ENCODE measurements at places on chromosomes 2 and 18.

- peak; percentile 47 for DNase-seq
Measured at GRCh38 chr2:199738727-199739412, 112.1 kb downstream of the FTCDNL1 start.

- no peak for DNase-seq
Measured at GRCh38 chr2:70854411-70854810, 18.8 kb upstream of the CD207 start.

- no peak for DNase-seq
Measured at GRCh38 chr2:188285774-188286173, 5.9 kb upstream of the GULP1 start.

DNA sequence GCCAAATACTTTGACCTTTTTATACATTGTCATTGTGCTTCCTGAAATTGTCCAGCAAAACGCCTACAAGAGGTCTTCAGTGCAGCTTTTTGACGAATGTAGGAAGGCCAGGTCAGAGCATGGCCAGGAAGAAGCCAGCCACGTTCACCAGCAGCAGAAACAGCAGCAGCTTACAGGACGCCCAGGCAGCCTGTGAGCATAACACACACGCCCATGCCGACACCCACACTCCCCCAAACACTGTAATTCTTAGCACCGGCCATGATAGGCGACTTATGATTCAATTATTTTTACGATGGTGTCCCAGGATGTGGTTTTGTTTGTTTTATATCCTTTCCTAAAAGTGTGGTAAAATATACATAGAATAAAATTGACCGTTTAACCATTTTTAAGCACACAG lies 249.1 kb upstream of the SALL3 start:
- no peak for DNase-seq

- DNase-seq = no peak
Measured at GRCh38 chr2:232551250-232551638, 755 bp downstream of the EIF4E2 start.

GRCh38 chr2:25103287-25103871 lies 61.5 kb downstream of the EFR3B start:
- peak; percentile 63 for DNase-seq

DNA sequence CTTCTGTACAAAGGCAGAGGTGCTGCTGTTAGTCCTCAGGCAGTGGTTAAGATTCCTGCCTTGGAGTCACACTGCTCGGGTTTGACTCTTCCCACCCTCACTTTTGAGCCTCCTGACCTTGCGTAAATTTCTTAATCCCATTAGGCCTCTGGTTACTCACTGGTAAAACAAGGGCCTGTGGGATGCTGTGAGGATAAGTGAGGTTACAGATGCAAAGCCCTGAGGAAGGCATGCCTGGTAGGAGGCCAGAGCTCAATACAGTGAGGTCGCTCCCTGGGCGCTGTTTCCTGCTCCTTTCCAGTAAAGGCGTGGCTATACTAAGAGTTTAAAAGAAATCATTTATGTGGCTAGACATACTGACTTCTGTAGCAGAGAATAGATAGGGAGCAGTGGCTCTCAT lies 127.5 kb upstream of the TMEM200C start:
- peak; percentile 21 for DNase-seq

DNA sequence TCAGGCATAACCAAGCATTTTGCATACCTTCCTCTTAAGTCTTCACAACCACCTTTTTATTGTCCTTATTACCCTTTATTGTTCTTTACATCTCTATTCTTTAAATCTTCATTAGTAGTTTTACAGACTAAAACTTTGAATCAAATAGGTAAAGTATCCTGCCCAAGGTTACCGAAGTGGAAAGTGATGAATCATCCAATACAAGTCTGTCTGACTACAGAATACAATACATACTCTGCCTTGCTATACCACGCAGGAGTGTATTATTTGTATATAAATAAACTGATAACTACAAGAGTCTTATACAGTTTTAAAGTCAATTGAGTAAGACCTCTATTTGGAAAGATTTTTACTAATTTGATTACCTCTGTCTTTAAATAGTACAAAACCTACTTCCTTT lies 196.0 kb downstream of the ZEB2 start:
- DNase-seq = no peak

- no peak for DNase-seq
Measured at GRCh38 chr18:22739061-22739642, 194.0 kb upstream of the RBBP8 start.

DNA sequence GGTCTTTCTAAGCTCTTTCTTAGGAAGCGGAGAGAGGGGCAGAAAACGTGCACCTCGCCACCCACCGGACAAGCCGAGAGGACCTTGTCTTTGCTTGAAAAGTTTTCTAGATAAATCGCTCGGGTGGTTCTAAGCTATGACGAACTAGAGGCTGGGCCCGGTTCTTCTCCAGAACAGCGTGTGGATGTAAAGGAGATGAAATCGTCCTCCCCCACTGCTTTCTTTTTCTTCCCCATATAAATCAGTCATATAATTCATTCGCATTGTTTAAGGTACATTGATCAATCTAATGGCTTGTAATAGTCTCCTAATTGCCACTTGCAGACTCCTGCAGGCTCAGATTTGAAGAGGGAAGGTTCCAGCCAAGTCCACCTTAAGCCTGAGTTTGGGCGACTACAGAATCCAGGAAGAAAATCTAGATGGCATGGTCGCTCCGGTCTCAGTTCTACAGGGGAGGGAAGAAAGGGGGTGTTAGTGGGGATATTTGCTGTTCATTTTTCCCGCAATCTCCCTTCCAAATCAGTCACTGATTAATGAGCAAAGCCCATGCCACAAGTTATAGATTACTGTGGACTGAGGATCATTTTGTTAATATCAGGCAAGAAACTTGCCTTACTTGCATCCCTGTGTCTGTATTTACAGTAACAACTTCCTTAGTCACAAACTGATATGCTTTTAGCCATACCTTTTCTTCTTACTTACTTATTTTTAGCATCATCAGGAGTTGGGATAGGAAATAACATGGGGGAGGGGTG lies 5.6 kb upstream of the SP9 start:
- DNase-seq = no peak

DNA sequence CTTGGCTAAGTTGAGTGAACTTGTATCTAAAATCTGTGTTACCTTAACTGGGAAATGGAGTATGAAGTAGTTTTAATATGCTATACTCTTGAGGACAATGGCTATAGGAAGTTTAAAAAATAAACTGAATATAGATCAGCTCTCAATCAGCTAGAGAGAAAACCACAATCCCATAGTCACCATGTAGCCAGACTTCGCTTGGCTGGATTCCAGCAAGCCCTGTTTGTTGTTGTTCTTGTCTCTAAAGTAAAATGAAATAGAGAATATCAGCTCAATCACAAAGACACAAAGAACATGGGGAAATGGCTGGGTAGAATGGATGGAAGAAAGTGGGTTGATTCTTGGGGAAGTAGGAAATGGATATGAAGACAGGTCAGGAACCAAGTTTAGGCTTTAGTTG lies 234.9 kb downstream of the PHLPP1 start:
- DNase-seq = no peak

- no peak for DNase-seq
Measured at GRCh38 chr2:170905864-170906263, 23.2 kb upstream of the GORASP2 start.

DNA sequence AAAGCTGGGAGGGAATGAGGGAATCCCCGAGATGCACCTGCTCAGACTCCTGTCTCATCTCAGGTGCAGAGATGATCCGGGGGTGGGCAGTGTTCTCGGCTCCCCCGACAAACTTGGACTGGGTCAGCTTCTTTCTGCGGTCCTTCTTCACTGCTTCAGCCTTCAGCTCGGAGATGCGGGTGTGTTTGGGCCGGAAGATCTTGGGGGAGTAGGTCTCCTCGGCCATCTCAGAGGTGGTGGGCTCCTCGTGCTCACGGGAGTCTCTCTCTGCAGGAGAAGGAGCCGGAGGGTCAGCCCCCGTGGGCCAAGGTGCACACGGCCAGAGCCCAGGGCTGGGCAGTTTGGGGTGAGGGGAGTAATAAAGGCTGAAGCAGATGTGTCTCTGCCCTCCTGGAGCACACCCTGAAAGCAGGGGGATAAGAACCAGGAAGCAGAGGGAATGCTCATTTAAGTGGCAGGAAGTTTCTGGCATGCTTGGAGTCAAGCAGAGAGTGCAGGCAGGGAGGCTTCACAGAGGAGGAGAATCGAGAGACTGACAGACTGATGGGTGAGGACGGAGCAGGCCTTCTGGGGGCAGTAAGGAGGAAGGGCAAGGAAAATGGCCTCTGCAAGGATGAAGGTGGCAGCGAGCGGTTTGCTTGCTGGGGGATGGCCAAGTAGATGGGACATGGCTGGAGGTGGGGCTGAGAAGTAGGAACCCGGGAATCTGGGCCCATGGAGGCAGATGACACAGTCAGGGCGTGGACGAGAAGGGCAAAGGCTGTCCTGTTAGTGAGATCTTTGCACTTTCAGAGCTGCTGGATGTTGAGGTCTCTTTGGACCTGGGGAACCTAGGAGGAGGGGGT lies 16.3 kb downstream of the IGFBP5 start:
- no peak for DNase-seq

DNA sequence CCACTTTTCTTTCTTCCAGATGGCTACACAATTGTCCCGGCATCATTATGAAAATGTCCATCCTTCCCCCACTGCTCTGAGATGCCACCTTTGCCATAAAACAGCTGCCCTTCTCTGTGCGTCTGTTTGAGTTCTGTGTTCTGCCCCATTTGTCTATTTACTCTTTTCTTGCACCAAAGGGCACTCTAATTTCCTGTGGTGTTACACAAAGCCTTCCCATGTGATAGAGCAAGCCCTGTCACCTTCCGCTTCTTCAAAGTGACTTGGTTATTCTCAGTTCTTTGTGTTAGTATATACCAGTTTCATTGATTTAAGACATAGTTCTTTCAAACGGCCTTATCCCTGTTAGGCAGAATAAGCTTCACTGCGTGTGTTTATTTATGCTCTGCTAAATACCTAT lies 84.1 kb downstream of the FBXO15 start:
- no peak for DNase-seq

- no peak for DNase-seq
Measured at GRCh38 chr2:27138111-27138510, 1.1 kb downstream of the PRR30 start.

- DNase-seq = no peak
Measured at GRCh38 chr2:96899413-96899741, 29.5 kb upstream of the SEMA4C start.

GRCh38 chr2:151570191-151570590 lies 160.5 kb downstream of the RIF1 start:
- DNase-seq = no peak

DNA sequence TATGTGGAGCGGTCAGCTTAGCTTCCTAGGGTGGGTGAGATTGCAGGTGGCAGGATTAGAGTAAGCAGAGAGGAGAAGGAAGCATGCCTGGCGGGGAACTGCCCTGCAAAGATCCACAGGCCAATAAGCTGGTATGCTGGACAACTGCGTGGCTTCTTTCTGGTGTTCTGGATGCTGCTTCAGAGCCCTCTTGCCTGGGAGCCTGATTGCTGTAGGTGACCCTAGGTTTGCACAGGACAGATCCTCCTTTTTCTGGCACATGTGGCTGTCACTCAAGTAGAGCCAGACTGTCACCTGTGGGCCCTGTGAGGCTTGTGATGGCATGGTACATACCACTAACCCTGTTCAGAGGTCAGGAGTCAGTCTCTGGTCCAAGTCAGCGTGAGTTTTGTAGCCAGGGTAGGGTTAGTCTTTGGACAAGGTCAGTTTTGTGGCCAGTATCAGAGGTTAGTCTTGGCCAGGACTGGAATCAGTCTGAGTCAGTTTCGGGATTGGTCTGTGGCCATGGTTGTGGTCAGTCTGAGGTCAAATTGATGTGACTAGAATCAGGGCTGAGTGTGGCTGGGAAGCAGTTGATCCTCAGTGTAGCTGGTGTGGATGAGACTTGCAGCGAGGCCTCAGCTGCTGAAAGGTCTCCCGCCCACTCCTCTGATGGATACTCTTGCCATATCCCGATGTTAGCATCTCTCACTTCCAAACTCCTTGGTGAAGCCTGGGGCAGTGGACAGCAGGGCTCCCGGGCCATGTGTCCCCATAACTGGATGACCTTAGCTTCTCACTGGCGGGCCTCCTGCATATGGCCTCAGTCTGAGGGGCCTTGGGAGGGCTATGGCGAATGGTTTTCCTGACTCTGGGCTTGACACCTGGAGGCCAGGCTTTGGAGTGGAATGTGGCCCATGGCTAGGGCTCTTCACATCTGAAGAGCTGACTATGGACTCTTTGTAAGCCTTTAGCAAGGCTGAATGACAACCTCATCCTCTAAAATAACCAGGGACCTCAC lies 260.5 kb downstream of the DYSF start:
- DNase-seq = no peak

GRCh38 chr2:177078416-177078815 lies 134.2 kb upstream of the HNRNPA3 start:
- DNase-seq = peak; percentile 3

GRCh38 chr18:39647627-39648534 lies 2082.3 kb upstream of the CELF4 start:
- DNase-seq = peak; percentile 71

- no peak for DNase-seq
Measured at GRCh38 chr2:216320852-216321251, 51.4 kb downstream of the MARCHF4 start.

DNA sequence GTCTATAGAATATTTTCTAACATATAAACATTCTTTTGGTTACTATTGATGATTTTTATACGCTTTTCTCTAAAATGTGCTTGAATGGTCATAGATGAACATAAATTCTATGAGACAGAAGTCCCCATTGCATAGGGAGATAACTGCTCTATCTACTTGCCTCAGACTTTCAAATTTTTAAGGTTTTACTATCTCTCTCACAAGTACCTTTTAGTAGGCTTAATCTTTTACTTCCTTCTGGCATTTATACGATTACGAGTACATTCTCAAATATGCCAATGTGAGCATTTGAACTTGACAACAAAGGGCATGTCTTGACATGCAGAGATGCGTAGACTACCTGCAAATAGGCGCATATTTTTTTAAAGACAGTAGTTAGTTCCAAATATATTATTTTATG lies 935.9 kb upstream of the LRATD1 start:
- no peak for DNase-seq

DNA sequence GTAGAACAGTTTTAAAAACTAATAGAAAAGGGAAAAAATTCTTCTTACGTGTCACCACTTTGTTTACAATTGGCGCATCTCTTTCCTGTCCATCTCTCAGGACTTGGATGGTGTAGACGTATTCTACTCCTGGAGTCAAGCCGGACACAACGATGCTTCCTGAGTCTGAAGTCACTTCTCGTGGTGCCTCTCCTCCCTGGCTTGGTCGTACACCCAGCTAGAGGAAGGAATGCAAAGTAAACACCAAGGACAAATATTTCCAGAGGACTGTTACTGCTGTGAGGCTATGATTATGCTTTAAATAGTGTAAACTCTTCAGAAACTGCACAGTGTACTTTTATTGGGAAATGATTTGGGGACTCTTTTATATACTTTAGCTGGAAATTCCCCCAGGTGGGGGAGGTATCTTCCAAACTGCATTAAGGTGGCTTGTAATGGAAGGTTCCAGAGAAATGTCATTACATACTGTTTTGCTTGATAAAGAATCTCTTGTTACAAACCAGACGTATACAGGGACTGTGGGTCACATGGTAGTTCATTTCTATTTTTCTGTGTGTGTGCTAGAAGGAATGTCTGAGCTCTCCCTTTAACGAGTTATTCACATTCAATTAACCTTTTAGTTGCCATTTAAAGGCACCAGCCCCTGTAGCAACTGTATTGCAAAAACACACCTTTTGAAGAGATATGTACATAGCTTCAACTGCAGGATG lies 38.1 kb downstream of the FN1 start:
- no peak for DNase-seq

GRCh38 chr2:229943770-229944449 lies 21.6 kb downstream of the FBXO36 start:
- no peak for DNase-seq

GRCh38 chr18:46331316-46331715 lies 227.1 kb downstream of the HAUS1 start:
- no peak for DNase-seq

- DNase-seq = no peak
Measured at GRCh38 chr2:132824716-132825115, 154.7 kb upstream of the LYPD1 start.

GRCh38 chr18:9738266-9738969 lies 30.3 kb downstream of the RAB31 start:
- DNase-seq = no peak

Measured in fibroblast of the conjunctiva (primary cell).